Activated CD4-positive, alpha-beta T cell treated with anti-CD3 and anti-CD28 coated beads, Interleukin-2, Interleukin-4, amounts not matched to agents 100 ng/mL and 50 ng/mL, durations not matched to agents 16 hours and 8 hours (primary cell): ENCODE measurements at places on chromosomes 6 and 20.

DNA sequence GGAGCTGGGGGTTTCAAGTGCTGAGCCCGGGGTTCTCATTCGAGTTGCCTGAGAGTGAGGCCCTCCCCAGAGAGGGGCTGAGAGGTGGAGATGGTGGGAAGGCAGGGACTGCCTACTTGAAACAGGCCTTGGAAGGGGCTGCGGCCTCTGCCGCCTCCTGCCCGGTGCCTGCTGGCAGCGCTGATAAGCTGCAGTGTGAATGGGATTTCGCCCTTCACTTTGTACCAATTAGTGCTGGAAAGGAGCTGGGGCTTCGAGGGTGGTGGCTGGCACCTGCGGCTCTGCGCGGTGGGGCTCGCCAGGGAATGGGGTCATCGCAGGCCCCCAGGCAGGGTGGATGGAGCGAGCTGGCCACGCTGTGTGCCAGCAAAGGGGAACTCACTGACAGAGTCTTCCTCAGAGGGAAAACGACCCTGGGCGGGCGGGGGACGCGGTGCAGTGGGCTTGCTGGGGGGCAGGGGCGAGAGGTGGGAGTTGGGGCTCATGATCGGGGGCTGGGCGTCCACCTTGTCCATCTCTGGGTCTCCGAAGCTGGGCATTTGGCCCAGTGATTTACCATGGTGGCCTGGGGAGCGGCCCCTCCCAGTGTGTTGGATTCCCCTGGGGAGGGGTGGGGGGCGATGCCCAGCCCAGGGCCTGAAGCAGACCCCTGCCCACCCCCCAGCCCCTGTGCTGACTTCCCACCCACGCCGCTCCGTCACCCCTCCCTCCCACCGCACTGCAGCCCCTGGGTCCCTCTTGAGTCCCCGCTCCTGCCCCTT, 22.9 kb downstream of the COL20A1 start:
- DNase-seq = no peak

- DNase-seq = no peak
These were observed 55.9 kb upstream of the ISM1 start for GRCh38 chr20:13165203-13165602.

DNA sequence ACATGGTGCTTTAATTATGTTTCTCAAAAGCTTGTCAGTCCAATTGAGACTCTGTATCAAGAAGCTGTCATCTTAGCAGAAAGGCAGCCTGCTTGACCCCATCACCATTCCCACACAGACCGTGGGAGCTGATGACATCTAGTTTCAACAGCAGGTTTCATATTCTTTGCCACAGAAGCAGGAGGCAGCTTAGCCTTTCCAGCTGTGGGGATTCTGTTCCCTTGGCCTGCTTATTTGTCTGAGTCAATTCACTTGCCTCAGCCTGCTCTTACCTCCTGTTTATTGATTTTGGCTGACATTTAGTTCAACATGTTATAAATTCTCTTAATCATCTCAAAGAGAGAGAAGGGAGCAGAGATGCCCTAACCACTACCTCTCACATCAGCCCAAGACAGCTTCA, 527.7 kb downstream of the ADGRB3 start:
- no peak for DNase-seq

DNA sequence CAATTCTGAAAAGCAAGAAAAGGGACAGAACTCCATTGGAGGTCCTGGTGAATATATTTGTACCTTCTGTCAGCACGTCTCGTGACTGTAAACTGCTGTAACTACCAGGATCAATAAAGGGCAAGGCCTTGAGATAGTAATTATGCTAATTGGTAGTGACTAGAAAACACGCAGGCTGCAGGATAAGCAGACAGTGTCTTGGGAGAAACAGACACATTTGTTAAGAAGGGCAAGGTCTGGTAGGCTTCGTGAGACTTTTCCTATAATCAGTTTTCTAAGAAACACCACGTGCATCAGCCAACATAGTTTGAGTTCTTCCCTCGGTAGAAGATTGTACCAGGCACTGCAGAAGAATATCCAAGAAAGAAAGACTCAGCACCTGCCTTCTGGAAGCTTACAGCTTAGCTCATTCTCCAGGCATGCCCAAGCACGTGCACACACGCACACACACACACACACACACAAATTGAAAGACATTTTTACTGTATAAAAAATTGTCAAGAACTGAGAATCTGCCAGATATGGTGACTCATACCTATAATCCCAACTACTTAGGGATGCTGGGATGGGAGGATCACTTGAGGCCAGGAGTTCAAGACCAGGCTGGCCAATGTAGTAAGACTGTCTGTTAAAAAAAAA, 167.0 kb upstream of the SASH1 start:
- DNase-seq = no peak

- DNase-seq = no peak
These were observed 77.7 kb upstream of the KCNG1 start for GRCh38 chr20:51100617-51101016.
